ENCODE measurements at places on chromosomes 3 and 15.

DNA sequence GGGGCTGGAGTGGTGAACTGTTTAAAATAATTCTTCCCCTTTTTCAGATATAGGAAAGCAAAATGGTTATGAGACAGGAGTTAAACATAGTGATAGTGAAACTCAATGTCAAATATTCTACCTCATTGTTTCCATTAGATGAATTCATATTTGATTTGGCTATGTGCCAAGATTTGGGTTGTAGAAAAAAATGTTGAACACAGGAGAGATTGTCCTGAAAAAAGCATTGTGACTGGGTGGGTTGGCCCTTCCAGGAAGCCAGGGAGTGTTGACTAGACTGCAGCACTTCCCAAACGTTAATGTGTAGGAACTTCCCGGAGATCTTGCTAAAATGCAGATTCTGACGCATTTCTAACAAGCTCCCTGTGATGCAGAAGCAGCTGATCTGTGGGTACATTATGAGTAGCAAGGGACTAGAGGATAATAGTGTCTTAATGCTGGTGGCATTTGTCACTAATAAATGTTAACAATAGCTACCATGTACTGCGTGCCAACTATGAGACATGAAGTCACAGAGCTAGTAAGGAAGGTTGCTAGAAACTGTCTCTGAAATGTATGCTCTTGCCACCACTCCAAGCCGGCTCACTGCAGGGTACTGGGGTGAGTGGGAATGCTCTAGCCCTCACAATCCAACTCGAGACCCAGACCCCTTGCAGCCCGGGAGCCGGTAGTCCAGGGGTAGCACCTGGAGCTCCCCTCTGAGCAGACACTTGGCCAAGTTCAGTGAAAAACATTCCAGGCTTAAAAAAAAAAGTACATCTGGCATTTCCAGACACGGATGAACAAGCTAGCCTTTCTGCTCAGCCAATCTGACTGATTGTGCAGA lies 120.6 kb downstream of the CD47 start:
- no peak for DNase-seq

- no peak for DNase-seq
Observed at GRCh38 chr15:90707489-90707888, 9.7 kb upstream of the BLM start.

DNA sequence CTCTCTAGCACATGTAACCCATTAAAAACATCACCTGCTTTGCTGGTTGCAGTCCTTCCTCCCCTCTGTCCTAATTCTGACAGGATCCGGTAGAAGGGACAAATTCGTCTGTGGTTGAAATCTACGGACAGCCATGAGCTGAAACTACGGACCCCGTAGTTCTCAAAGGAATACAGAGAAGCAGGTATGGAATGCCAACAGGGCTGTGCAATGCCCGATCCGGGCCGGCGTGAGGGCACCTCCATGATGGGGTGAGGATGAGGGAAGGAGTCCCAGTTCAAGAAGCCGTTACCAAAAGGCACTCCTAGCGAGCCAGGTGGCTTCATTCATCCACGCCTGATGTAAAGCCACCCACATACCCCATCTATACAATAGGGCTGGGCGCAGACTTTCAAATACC lies 160.0 kb upstream of the NSMCE3 start:
- no peak for DNase-seq

DNA sequence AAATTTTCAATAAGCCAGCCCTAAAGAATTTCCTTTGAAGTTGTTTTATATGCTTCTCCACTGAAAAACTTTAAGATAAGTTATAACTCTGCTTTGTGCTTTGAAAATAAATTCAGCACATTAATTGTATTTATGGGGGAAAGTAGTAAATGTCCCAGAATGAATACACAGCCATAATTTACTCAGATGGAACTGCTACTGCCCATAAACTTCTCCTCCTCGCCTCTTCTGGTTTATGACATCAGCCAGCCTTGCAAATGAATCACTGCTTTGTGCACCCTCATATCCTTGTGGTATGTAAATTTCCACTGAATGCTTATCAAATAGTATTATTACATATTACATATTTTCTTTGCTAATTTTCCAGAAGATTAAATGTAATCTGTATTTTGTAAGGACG lies 302.0 kb downstream of the DIPK2A start:
- DNase-seq, result no peak

DNA sequence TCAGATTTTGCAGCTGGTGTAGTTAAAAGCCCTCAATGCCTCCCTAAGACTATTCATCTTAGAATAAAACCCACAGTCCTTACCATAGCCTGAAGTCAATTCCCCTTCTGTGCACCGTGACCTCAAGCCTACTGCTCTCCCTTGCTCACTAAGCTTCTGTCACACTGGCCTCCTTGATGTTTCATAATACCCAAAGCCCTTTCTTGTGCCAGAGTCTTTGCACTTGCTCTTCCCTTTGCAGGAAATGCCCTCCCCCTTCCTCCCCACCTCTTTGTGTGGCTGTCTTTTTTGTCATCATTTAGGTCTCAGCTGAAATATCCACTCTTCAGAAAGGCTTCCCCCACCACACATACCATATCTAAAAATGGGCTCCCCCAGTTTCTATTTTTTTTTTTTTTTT lies 4.2 kb upstream of the PLEKHO2 start:
- DNase-seq, result no peak

DNA sequence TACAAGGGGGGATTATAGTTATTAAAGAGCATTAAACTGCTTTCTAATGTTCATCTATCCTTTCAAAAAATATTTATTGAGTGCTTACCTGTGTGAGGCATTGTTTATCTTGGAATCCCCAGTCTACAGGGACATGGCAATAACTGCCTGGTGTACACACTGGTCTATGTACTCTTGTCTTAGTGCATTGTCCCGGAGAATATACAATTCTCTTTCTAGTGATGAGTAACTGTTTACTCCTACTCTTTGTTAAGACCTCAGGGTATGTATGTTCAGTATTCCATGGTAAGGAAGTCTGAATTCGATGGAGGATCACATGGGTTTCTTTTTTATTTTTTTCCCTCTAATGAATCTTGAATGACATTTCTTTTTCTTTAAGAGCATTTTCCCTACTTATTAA lies 772.4 kb upstream of the NR2F2 start:
- DNase-seq, result no peak

GRCh38 chr15:68587769-68588385 lies 9.1 kb downstream of the CORO2B start:
- no peak for DNase-seq

GRCh38 chr3:72990701-72991395 lies 5.8 kb upstream of the PPP4R2 start:
- DNase-seq, result no peak

DNA sequence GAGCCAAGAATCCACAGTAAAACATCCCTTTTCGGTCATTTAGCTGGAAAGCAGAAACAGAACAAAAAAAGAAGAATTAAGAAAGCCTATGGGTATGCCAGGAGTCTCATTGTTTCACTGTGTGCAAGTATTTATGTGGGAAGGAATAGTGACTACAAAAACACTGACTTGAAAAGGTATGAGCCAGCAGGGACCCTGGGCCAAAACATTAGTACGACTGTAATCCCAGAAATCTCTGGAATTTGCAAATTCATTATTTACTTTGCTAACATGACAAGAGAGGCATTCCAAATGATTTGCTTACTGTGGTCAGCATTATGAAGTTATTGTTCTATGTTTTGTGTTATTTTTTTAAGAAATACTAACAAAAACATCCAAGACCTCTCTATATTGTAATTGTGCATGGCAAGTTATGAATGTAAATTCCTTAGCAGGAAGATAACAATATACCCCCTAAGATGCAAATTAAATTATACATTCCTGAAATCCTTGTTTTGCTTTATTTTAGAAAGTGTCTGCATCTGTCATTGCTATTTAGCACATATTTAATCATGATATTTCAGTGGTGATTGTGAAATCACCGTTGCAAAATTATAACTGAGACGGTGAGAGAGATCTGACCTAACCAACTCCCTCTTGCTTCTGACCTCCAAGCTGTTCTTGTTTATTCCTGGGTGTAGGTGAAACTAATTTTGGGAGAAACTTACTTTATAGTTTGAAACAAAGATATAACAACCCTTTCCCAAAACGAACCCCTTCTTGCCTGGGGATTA lies 299.2 kb downstream of the ZPLD1 start:
- no peak for DNase-seq

GRCh38 chr3:123110976-123111615 lies 44.3 kb downstream of the PDIA5 start:
- DNase-seq, result no peak

- no peak for DNase-seq
Observed at GRCh38 chr3:46337911-46338310, 16.0 kb upstream of the CCR2 start.

DNA sequence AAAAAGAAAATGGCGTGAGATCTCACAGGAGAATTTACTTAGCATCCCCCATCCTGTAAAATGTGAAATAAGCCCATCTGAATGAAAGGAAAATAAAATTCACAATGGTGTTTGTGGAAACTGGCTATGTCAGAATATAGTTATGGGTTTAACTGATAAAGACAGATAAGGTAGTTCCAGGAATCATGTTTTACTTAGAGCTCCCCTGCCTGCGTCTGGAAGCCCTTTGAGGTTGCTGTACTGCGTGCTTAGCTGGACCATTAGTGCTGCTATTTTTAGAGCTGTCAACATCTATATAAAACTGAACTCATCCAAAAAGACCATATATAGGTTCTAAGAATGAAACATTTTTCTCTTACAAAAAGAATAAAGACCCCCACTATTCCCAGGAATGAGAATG lies 130.8 kb downstream of the LSAMP start:
- DNase-seq, result no peak

DNA sequence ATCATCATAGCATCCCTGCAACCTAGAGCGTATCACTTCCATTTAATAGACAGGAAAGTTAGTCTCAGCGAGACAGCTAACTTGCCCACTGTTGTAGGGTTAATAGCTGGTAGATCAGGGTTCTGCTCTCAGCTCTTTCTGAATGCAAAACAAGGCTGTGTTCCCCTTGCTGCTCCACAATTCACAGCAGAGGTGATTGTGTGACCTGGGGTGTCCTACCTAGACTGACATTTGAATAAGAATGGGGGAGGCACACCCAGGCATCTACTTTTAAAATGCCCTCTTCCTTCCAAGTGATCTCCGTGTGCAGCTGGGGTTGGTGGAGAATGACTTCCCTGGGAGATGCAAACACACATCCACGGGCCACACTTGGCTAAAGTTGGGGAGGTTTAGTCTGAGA lies 43.0 kb upstream of the CACNA2D3 start:
- DNase-seq, result no peak

DNA sequence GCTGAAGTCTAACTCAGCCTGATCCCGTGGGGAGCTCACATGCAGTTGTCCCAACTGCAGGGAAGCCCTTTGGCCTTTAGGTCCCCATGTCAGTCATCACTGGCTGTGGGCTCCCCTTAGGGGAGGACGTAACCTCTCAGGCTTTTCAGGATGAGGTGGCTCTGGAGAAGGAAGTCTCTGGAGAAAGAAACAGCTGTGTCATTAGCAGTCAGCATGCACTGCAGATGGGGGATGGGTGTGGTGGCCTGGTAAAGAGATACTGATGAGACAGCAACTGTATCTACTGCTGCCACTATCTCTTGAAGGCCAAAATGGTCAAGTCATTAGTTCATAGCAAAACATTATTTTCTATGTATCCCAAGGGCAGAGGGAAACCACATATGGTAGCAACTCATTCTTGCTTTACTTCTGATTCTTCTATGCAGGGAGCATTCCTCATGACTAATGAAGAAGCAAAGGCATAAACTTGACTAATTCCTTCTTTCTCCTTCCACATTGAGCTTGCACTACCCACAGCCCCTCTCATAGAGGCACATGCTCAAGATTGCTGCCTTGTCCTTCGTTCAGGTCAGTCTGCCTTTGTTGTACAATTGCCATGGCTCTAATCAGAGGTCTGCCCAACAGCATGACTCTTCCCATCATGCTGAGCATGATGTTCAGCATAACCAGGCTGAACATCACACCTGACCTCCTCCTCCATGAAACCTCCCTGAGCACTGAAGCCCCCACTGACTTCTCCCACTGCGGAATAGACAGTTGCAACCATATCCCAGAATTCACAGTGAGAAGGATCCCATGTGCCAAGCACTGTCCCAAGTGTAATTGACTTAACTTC lies 47.8 kb upstream of the TMEM158 start:
- DNase-seq, result no peak

DNA sequence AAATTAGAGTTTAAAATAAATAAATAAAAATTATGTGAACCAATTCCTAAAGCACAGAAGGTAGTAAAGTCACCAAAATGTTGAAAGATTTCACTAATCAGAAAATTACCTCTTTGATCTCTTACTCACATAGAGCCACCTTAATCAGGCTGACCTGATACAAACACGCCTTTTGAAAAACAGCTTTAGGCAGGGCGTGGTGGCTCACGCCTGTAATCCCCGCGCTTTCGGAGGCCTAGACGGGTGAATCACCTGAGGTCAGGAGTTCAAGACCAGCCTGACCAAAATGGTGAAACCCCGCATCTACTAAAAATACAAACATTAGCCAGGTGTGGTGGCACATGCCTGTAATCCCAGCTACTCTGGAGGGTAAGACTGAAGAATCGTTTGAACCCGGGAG lies 1197.3 kb downstream of the ROBO1 start:
- DNase-seq, result no peak

- DNase-seq, result no peak
Observed at GRCh38 chr3:136882571-136882970, 20.6 kb downstream of the NCK1 start.

Measured in AG09319 (cell line).